HCT116 (cell line): ENCODE measurements at places on chromosomes 2 and 18. TPM values are rescaled to one million over a fixed set of nuclear protein-coding genes. Genes with fewer than 3 reads are reported as not detected.

Gene NPPC
- total RNA-seq: 0.52 TPM

Gene COL4A3
- total RNA-seq: 4.9 TPM

Gene MARCO
- 0.54 TPM for total RNA-seq

DNA sequence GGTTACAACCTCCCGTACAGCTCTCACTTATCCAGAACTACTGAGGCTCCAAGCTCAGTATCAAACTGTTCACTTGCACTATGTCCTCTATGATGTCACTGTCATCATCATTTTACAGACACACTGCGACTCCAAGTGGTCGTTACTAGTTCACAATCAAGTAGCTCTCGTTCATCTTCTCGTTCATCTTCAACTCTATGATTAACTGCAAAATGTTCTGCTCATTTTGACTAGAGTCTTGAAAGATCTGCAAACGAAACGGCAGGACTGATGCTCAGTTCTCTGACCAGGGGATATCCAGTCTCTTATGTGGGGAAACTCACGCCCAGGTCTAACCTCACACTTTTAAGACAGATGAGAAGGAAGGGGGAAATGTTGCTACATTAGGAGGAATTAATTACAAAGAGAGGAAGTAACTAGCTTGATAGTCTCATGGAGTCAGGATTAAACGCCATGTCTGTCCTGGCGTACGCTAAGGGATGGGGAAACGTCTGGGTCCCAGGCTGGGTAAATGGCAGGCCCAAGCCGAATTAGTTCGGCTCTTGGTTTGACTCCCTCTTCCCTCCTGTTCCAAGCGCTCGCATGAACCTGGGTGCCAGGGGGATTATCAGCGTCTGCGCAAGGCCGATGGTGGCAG, 794 bp upstream of the CHCHD5 start:
- DNase-seq: peak; percentile 59
- peak overlapping the region; percentile 96 for H3K27ac ChIP-seq
- H3K4me1 ChIP-seq: peaks cover 28% of the 10 kb centered on the region
- peak overlapping the region; percentile 91 for H3K4me3 ChIP-seq
- no peaks in the 10 kb centered on the region for H3K27me3 ChIP-seq
- 0 out of 2 replicates have a peak, but pooled peaks cover 2% of the 10 kb centered on the region for H3K36me3 ChIP-seq

GRCh38 chr2:197294260-197294659, 16.3 kb downstream of the ANKRD44 start:
- no peaks in the 10 kb centered on the region for H3K4me1 ChIP-seq
- no peak overlapping the region for H3K27ac ChIP-seq
- no peaks in the 10 kb centered on the region for H3K27me3 ChIP-seq
- H3K4me3 ChIP-seq: no peak overlapping the region
- DNase-seq: no peak

- no peak overlapping the region for H3K4me3 ChIP-seq
- H3K4me1 ChIP-seq: peaks cover 4% of the 10 kb centered on the region; the same call in 1 of the 2 replicates
- no peak for DNase-seq
- no peaks in the 10 kb centered on the region for H3K36me3 ChIP-seq
Observed at GRCh38 chr2:74383254-74383653, 3.1 kb upstream of the DCTN1 start.

GRCh38 chr2:11482473-11483035, 16.6 kb upstream of the E2F6 start:
- H3K27ac ChIP-seq: peak overlapping the region; percentile 57; the same call in 1 of the 2 replicates
- peak overlapping the region; percentile 61 for H3K4me3 ChIP-seq
- no peaks in the 10 kb centered on the region for H3K27me3 ChIP-seq
- peaks cover 15% of the 10 kb centered on the region; the same call in 1 of the 2 replicates for H3K4me1 ChIP-seq
- DNase-seq: no peak
- H3K36me3 ChIP-seq: no peaks in the 10 kb centered on the region

DNA sequence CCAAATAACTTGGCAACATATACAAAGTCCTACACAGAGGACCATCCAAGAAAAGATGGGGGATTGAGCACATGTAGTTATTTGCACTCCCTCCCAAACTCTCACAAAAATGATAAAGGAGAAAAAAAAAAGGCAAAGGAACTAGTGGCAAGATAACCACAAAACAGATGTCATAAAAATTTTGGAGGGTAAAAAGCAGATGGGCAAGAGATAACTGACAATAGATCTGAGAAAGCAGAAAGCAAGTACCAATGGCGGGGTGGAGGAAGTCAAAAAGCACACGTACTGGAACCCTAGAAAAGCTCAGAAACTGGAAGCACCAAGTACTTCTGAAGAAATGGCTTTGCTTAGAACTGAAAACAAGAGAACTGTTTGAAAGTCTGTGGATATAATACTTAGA, 82.0 kb downstream of the WDPCP start:
- no peak overlapping the region for H3K4me3 ChIP-seq
- no peak for DNase-seq
- H3K27me3 ChIP-seq: no peaks in the 10 kb centered on the region
- no peaks in the 10 kb centered on the region for H3K4me1 ChIP-seq
- no peak overlapping the region for H3K27ac ChIP-seq

GRCh38 chr18:7273301-7273921, 42.5 kb downstream of the LRRC30 start:
- H3K36me3 ChIP-seq: no peaks in the 10 kb centered on the region
- no peak overlapping the region for H3K4me3 ChIP-seq
- no peaks in the 10 kb centered on the region for H3K27me3 ChIP-seq
- H3K4me1 ChIP-seq: no peaks in the 10 kb centered on the region

DNA sequence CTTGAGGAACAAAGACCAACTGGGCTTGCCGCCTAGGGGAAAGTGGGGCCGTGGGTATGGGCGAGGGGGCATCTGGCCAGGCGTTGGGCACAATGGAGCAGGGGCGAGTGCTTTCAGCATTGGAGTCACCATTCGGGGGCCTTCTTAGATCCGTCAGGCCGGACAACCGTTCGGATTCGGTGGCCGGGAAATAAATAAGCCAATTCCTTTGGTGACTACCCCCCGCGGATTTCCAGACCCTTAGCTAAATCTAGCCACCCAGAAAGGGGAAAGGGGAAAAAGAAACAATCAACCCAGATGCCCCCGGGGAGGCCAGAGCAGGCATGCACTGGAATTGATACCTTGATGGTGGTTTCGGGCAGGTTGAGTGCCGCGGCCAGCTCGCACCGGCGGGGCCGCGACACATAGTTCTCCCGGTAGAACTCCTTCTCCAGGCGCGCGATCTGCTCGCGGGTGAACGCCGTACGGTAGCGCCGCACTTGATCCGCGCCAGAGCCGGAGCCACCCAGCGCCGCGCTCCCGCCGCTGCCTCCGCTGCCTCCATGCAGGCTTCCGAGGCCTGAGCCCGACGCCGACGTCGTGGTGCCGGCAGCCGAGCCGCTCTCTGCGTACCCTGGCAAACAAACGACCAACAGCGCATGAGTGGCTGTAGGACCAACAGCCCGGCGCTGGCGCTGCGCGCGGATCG, 1.8 kb downstream of the EVX2 start:
- no peaks in the 10 kb centered on the region for H3K36me3 ChIP-seq
- H3K27me3 ChIP-seq: no peaks in the 10 kb centered on the region
- H3K4me3 ChIP-seq: no peak overlapping the region
- H3K27ac ChIP-seq: no peak overlapping the region
- DNase-seq: no peak

- H3K27me3 ChIP-seq: no peaks in the 10 kb centered on the region
- no peaks in the 10 kb centered on the region for H3K36me3 ChIP-seq
- H3K4me3 ChIP-seq: no peak overlapping the region
- no peak for DNase-seq
- no peak overlapping the region for H3K27ac ChIP-seq
Observed at GRCh38 chr2:68594041-68594440, 49.3 kb upstream of the PROKR1 start.

DNA sequence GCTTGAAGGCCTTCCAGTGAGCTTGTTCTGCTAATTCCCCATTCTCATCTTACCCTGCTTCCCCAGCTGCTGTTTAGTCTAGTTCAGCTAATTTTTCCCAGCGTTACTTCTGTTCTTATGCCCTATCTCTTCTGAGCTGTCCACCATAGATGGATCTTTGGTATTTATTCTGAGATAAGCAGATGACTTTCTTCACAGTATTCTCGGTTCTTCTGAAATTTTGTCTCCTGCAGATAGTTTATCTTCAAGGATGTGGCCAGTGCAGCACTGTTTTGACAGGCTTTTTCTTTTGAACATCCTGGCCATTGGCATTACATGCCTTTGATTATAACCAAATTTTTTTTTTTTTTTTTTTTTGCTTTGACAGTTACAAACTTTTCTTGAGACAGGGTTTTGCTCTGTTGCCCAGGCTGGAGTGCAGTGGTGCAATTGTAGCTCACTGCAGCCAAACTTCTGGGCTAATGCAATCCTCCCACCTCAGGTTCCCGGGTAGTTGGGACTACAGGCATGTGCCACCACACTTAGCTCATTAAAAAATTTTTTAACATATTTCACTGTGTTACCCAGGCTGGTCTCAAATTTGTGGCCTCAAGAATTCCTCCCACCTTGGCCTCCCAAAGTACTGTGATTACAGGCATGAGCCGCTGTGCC, 134.2 kb downstream of the WDSUB1 start:
- H3K27ac ChIP-seq: no peak overlapping the region
- DNase-seq: no peak
- H3K36me3 ChIP-seq: no peaks in the 10 kb centered on the region
- no peak overlapping the region for H3K4me3 ChIP-seq

GRCh38 chr2:172461591-172462372, 34.4 kb downstream of the ITGA6 start:
- no peaks in the 10 kb centered on the region for H3K36me3 ChIP-seq
- no peak for DNase-seq
- no peaks in the 10 kb centered on the region for H3K27me3 ChIP-seq
